ENCODE measurements at places on chromosomes 7 and 10.
A peak's percentile ranks its signal among the peaks of the same experiment; 100 is the strongest.

- no peak for DNase-seq
Observed at GRCh38 chr10:121919666-121920065, 8.2 kb downstream of the ATE1 start.

GRCh38 chr10:104081998-104082397, 3.7 kb downstream of the COL17A1 start:
- no peak for DNase-seq

DNA sequence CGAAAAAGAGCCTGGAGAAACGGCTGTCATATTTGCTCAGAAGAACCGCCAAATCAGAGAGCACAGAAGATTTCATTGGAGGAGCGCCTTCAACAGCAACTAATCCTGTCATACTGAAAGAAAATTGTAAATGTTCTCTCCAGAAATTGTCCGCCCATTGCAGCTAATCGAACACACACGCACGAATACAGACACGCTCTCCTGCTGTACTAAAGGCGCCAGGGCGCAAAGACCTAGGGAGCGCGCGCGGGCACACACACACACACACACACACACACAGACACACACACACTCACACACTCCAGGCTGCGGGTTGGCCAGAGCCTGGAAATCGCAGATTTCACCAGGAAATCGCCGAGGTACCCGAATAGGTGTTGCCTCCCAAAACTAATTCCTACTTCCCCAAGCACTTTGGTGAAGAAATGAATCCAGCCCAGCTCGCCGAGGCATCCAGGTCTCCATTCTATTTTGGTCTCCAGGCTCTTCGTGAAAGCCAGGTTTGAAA, at the start of gene CHRM2:
Gene CHRM2, plus strand, starts transcription at position 157 of the 505 bp plus-strand sequence. CDS start 146,214 bp downstream, outside the sequence.
- no peak for DNase-seq

DNA sequence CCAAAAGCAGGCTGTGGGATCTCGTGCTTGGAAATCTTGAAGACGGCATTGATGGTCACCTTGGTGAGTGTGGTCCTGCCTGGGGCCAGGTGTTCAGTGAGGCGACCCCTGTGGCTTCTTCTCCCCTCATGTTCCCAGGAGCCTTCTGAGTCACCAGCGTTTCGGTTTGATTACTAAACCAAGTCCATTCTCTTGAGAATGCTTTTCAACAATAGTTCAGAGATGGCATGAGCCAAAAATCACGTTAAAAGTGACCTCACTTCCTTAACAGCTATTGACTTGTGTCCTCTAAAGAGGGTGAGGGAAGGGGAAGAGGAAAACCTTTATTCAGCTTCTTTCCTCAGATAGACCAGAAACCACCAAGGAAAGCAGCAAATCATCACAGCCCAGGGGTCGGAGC, 315.2 kb downstream of the GATA3 start:
- peak; percentile 4 for DNase-seq

- no peak for DNase-seq
Observed at GRCh38 chr7:155646669-155647068, 2.2 kb downstream of the RBM33 start.

- DNase-seq: no peak
Observed at GRCh38 chr7:3246127-3246526, 54.9 kb upstream of the SDK1 start.

- no peak for DNase-seq
Observed at GRCh38 chr10:92750791-92751533, 61.2 kb downstream of the HHEX start.

DNA sequence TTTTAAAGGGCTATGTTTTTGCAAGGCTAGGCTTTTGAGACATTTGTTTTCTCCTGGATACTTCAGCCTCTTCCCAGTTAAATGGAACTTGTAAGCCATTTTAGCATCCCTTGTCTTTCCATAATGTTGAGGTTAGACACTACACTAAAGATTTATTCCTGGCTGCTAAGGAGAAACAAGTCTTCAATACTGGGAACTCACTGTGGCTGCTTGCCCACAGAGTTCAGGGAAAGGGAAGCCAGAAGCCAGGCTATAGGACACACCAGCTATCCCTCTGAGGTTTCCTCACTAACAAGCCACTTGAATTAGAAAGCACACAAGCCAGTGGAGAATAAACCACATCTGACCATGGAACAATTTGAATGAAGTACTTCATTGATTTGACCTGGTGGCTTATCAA, 421.7 kb upstream of the CHRM2 start:
- DNase-seq: no peak

DNA sequence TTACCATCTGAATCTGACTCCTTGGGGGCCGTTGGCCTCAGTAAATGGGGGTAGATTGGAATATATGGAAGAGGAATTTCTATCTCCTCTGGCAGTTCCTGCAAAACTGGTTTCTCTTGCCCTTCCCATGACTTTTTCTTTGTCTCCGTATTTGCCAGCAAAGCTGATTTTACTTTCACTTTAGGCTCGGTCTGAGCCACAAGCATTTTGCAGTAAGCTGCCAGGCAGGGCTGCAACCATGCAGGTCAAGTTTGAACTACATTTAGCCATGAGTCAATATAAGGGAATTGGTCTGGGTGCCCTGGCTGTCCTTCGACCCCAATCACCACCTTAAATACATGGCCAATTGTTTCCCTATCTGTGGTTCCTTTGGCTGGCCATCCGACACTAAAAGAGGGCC, 104.3 kb downstream of the TRIM24 start:
- DNase-seq: no peak

- DNase-seq: peak; percentile 28
Observed at GRCh38 chr10:29517352-29517923, 117.3 kb downstream of the SVIL start.

- no peak for DNase-seq
Observed at GRCh38 chr10:62183442-62183841, 85.2 kb downstream of the RTKN2 start.

GRCh38 chr10:83965473-83965872, 173.8 kb upstream of the GHITM start:
- no peak for DNase-seq

DNA sequence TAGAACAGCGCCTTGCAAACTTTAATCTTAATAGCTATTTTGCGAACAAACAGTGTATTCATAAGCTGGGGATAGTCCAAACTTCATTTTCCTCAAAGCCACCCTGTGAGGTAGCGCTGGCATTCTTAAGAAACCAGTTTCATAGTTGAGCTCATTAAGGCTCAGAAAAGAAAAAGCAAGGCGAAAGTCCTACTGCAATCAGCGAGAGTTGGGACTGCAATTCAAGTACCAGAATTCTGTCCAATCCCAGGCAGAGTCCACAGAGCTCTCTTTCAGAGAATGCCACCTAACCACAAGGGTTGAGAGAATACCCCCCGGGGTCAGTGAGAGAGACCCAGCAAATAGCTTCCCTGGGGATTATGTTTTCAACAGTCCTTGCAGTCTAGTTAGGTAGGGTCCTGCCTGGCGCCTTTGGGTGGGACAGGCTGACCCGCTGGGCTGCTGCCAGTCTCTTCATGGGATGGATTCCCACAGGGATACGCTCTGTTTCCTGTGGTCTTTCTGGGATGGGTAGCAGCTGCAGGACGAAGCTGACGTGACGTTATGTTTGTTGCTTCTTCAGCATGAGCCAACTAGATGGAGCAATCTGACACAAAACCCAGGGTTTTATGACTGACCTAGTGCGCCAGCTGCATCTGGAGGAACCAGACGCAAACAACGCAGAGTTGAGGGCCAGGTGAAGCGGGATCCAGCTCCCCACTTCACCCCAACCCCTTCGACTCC, 16.0 kb downstream of the BMPER start:
- no peak for DNase-seq

GRCh38 chr10:26221541-26221940, 5.0 kb downstream of the GAD2 start:
- DNase-seq: no peak

DNA sequence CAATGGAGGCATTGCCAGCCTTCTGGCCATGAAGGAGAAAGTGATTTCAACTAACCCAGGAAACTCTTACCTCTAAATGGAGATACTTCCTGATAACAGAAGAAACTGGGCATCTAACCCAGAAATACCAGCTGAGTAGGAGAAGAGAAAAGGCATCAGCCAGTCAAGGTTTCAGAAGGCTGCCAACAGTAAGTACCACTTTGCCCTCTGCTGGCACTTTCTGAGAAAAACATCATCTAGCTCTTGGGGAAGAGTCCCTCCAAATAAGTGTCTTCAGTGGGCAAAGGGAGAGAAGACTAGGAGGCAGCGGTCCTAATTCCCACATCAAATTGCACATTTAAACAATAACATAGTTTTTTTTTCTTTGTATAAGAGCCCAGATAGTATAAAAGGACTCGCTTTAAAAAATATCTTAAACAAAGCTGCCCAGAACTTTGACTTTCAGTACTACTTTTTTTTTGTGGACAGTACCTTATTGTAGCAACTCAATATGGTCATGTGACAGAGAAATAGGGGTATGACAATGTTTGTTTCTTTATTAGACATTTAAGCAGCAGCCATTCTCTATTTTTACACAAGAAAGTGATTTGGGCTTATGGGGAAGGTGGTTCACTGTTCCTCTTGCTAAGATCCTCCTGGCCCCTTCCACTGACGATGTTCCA, 157.3 kb downstream of the CTTNBP2 start:
- peak; percentile 35 for DNase-seq

GRCh38 chr10:67296926-67297325, 371.1 kb downstream of the LRRTM3 start:
- no peak for DNase-seq

GRCh38 chr10:116985611-116986010, 19.4 kb downstream of the SHTN1 start:
- DNase-seq: no peak

GRCh38 chr10:62817766-62818425, 1.7 kb upstream of the EGR2 start:
- no peak for DNase-seq

- DNase-seq: peak; percentile 67
Observed at GRCh38 chr10:79178614-79179163, 109.9 kb downstream of the ZMIZ1 start.
